H7 (cell line): ENCODE measurements at places on chromosomes 13 and 19.

DNA sequence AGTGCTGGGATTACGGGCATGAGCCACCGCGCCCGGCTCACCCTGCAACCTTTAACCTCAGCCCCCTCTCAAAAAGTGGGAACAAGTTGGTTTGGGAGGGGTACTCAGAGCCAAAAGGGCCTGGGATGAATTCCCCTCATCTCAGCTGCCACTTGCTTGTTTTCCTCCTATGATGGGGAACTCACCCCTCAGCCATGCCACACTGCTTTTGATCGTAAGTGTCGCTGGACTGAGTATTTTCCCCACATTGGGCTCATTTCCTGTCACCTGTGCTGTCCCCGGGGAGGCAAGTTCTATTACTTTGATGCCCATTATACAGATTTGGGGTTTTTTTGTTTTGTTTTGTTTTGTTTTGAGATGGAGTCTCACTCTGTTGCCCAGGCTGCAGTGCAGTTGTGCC lies 6.5 kb downstream of the R3HDM4 start:
- DNase-seq: no peak

GRCh38 chr13:91459485-91459884 lies 61.1 kb downstream of the GPC5 start:
- no peak for DNase-seq

DNA sequence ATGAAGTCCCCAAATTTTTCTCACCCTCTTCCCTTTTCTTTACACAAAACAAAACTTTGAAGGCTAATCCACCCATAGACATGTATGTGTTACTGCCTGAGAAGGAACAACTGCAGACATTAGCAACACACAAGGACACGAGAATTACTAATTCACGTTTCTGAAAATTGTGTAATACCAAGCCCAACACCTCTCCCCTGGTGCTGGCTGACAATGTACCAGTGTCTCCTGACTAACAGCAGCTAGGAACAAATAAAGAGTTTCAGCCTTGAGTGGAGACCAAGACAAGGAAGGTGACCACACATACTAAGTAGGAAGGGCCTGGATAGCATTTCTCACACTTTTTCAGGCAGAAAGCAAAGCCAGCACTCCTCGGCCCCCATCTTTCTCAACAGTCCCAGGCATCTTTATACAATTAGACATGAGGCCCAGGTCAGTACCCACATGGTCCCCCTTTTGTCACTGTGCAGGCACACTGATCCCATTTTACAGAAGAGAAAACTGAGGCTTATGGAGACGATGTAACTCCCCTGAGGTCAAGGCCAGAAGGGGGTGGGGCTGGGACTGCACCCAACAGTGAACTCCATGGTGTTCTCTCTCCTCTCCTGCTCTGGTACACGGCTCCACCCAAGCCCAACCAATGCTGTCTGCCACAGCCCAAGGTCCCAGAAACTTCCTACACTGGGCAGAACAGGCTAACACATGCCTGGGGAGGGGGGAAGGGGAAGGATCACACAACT lies 8.7 kb downstream of the BRD4 start:
- DNase-seq: no peak

- DNase-seq: no peak
These were observed 91.0 kb downstream of the NHLRC3 start for GRCh38 chr13:39129213-39129612.

DNA sequence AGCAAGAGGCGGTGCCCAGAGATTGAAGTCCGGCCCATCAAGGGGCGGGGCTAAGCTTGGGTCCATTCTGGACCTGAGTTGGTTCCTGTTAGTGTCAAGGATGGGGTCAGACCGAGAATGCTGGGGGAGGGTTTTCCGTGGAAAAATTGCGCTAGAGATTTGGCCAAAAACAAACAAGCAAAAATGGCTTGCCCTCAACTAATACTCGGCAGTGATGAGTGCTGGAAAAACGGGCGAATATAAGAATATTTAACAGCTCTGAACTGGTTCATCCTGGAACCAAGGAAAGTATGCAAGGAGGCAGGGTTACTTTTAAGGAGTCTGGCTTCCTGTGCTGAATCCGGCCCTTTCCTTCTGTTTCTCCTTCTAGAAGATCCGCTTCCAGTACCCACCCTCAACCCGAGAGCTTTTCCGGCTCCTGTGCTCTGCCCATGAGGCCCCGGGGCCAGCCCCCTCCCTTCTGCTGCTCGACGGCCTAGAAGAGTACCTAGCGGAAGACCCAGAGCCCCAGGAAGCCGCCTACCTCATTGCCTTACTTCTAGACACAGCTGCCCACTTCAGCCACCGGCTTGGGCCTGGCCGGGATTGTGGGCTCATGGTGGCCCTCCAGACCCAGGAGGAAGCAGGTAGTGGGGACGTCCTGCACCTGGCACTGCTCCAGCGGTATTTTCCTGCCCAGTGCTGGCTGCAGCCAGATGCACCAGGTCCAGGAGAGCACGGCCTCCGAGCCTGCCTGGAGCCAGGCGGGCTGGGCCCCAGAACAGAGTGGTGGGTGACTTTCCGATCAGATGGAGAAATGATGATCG lies 880 bp downstream of the SWSAP1 start:
- DNase-seq: peak; percentile 75

DNA sequence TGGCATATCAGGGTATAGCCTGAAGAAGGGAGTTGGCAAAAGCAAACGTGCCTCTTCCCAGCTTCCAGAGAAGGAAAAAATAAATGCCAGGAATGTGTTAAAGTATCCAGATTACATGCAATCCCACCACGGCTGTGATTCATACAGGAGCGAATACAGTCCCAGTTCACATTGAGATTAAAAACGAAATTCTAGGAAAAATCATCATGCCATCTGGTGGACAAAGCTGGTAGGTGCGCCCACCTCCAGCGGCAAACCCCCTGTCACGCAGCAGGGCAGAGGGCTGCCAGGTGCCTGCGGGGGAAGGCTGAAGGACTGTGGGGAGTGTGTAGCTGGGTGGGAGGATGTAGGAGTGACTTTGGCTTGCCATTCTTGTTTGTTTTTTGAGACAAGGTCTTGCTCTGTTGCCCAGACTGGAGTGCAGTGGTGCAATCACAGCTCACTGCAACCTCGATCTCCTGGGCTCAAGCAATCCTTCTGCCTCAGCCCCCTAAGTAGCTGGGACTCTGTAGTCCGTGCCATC lies 6.4 kb upstream of the DMWD start:
- DNase-seq: peak; percentile 94

- peak; percentile 10 for DNase-seq
These were observed 33.6 kb downstream of the ZNF383 start for GRCh38 chr19:37251308-37252229.

DNA sequence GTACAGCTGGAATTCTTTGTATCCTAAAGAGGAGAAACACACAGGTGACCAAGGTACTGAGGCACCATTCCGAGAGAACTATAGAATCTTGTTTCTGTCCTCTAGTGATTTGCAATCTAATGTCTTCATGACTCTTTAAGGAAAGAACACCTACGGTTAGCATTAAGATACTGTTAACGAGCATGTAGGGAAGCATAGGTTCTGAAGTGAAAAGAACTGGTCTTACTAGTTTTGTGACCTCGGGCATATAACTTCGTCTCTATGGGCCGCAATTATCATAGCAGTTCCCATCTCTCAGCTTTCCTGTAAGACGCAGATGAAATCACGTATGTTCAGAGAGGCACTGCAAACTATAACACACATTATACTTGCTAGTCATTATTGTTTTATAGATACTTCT lies 193.0 kb upstream of the NBEA start:
- no peak for DNase-seq

GRCh38 chr19:7916955-7917266 lies 2.3 kb downstream of the TGFBR3L start:
- DNase-seq: no peak

DNA sequence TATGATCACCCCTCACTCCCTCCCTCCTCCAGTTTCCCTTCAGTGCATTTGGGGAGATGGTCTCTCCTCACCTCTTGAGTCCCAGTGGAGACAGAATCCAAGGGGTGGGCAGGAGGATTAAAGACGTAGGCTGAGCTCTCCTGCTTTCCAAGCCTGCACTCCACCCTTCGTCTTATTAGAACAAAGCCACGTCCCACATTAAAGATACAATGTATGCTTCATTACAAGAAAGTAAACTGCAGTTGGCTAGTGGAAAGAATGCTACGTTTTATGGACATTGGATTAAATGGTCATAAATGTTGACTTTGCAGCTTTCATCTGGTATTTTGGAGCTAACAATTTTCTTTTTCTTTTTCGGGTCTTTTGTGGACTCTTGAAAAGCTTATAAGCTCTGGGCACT lies 1.5 kb upstream of the KLK11 start:
- DNase-seq: no peak

- DNase-seq: no peak
These were observed 3.2 kb upstream of the SPRYD7 start for GRCh38 chr13:49939321-49939720.

DNA sequence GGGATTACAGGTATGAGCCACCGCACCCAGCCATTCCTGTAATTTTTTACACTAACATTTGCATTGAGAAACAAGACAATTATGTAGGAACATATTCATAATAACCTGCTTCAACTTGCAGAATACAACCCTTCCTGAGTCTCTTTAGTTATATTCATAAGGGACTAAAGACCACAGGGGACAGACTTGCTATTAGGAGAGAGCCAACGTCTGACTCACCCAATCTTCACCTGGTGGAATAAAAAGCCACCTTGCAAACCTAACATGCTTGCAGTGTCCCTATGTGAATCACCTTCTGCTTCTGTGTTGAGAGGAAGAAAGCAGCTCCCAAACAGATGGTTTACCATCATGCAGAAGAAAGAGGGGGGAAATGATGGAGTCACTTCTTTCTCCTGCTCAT lies 456.1 kb downstream of the PCDH9 start:
- no peak for DNase-seq

DNA sequence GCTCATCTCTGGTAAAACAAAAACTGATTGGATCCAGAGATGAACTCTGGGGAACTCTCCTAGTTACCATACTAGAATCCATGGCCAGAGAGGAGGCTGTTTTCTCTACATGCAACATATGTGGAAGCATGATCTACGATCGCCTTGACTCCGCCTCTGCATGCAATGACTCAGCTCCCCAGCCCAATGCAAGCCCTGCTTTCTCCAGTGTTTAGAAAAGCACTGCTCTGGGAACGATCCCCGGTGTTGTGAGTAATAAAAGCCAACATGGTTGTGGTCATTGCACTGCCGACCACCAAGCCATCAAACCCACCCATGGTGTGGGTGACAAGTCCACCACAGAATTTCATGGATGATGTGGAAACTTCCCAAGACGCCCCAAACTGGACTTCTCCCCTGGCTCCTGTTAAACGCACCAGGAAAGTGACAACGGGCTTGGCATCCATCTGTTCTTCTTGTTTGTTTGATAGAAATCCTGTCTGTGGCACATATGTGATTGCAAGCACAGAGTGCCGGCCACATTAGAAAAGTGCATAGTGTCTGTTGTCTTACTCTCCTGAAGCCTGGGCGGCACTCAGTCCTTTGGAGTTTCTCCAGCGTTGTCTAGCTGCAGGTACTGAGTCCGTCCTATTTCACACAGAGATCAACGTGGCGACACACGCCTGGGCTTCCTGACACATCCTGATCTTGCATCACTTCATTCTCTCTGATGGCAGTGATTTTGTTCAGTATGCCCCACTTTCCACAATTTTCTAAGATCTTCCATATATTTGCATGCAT lies 36.4 kb upstream of the VSTM2B start:
- DNase-seq: no peak

GRCh38 chr13:33099860-33100259 lies 83.6 kb downstream of the KL start:
- no peak for DNase-seq

DNA sequence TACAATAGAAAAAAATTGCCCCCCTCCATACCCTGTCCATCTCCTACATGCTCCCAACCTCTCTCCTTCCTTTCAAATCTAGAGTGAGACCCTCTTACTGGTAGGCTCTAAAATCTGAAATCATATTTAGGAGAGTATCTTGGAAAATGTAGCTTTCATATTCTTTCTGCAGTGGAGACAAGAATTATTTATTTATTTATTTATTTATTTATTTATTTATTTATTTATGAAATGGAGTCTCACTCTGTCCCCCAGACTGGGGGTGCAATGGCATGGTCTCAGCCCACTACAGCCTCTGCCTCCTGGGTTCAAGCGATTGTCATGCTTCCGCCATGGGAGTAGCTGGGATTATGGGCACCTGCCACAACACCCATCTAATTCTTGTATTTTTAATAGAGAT lies 174.1 kb upstream of the MYO16 start:
- DNase-seq: no peak
